ENCODE measurements at places on chromosomes 16 and 17.
A peak's percentile ranks its signal among the peaks of the same experiment; 100 is the strongest.

DNA sequence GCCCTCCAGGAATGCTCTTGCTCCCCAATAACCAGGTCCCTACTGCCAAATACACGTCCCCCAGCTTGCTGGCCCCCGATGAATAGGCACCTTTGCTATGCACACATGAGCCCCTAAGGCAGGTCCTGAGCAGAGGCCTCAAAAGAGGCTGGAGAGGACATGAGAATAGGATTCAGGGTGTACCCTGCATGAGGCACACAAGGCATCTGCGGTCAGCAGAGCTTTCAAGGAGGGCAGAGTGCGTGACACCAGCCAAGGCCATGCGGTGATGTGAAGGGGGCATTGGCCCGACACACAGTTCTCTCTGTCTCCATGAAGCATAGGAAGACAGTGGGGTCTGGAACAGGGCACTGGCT is 6.9 kb downstream of the SEZ6L2 start:
- DNase-seq, result no peak

GRCh38 chr16:85412911-85413520 is 200.1 kb upstream of the GSE1 start:
- no peak for DNase-seq

DNA sequence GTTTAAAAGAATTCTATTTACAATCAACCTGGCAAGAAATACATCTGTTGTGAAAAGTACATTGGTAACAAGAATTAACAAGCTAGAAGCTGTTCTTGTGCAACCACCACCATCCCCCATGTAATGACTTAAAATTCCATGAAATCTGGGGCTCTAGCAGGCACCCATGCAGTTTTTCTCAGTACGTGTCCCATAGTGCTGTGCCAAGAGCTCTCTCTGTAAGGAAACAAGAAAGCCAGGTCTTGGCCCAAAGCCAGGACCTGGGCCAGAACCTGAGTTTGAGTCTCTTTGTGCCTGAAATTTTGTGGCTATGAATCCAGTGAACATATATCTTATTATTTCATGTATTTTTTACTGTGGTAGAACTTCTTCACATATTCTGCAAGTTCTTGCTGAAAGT is 46.6 kb downstream of the NUP93 start:
- DNase-seq, result no peak

GRCh38 chr17:1109606-1110540 is 69.9 kb downstream of the ABR start:
- peak; percentile 33 for DNase-seq

- DNase-seq, result no peak
These were observed 13.7 kb upstream of the PEMT start for GRCh38 chr17:17605083-17605728.

GRCh38 chr16:82004601-82005000 is 6.7 kb downstream of the SDR42E1 start:
- no peak for DNase-seq

GRCh38 chr16:28604186-28604565 is 5.7 kb downstream of the SULT1A1 start:
- no peak for DNase-seq

- no peak for DNase-seq
These were observed 144.8 kb downstream of the CDH8 start for GRCh38 chr16:61891460-61891859.

DNA sequence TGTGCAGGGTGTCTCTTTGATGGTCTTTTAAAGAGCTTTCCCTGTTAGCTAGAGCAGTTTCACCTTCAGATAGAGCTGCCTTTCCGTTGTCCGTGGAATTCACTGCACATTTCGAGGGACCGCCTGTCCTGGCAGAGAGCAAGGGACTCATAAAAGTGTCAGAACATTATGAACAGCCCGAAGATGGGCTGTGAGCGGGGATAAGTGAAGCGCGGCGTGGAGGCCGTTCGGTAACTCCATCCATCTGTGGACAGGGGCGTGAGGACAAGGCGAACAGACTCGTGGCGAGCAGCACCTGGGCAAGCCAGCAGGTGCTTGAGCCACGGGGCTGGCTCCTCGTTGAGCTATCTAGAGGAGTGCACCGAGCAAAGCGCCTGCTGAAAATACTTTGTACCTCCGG is 371.2 kb downstream of the MAF start:
- DNase-seq, result no peak

- DNase-seq, result no peak
These were observed 11.7 kb upstream of the ST6GALNAC2 start for GRCh38 chr17:76597156-76598003.

DNA sequence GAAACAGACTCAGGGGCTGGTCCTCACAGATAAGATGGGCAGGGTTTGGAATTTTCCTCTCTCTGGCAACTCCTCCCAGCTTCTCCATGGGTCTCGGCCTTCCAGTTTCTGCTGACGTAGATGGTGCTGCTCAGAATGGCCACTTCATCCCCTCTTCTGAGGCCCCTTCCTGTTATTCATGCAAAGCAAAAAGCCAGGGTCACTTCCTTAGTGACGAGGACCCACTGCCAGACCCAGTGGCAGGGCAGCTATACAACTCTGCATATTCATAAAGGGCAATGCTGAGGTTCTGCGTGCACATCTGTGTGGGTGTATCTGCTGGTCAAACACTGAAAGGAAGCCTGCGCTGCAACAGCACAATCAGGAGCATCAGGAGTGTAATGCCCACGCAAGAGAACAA is 108.8 kb downstream of the WSCD1 start:
- DNase-seq, result no peak

- DNase-seq, result no peak
These were observed 20.1 kb downstream of the ORC6 start for GRCh38 chr16:46709469-46710005.

- peak; percentile 87 for DNase-seq
These were observed at the start of gene COASY for GRCh38 chr17:42561897-42562387. Gene COASY, plus strand, starts transcription at chr17:42562148. Its CDS starts 475 bp downstream, at chr17:42562623.

- DNase-seq, result no peak
These were observed 37.9 kb upstream of the ABCA9 start for GRCh38 chr17:69098625-69099024.

- DNase-seq, result no peak
These were observed 24.0 kb upstream of the CACNG1 start for GRCh38 chr17:67020293-67020766.

DNA sequence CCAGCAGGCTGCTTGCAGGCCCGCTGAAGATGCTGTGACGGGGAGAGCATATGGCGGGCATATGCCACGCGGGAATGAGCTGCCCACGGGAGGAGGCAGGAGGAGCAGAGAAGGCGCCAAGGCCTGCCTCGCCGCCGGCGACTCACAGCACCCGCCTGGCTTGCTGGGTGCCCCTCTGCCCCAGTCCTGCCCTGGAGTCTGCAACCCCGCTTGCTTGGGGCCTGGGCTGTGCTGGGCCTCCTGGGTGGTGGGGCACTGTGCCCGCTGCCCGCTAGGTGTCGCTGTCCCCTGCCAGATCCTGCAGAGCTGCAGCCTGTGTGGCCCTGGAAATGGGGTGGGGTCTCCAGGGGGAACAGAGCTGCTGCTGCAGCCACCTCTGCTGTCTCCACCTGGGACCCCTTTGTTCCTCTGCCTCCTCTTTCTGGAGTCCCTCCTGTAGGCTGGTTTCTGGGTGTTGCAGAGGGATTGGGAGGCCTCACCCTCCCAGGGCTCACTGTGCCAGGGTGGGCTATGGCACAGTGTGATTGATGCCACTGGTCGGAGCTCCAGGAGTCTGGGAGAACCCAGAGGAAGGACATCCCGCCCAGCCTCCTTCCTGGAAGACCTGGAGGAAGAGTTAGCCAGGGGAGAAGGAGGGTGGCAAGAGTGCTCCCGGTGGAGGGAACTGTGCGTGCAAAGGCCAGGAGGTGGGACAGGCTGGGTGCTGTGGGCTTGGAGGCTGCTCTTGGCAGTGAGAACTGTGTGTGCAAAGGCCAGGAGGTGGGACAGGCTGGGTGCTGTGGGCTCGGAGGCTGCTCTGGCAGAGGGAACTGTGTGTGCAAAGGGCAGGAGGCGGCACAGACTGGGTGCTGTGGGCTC is 141.0 kb upstream of the CIBAR2 start:
- DNase-seq, result peak; percentile 49

- DNase-seq, result no peak
These were observed 1280.3 kb downstream of the CDH8 start for GRCh38 chr16:60755907-60756306.

GRCh38 chr16:23061669-23062068 is 87.6 kb downstream of the USP31 start:
- DNase-seq, result no peak

- DNase-seq, result no peak
These were observed 2.3 kb downstream of the CSF3 start for GRCh38 chr17:40017422-40018080.

GRCh38 chr16:49800876-49801275 is 55.0 kb downstream of the ZNF423 start:
- no peak for DNase-seq

- DNase-seq, result no peak
These were observed at the start of gene TMEM100 for GRCh38 chr17:55722742-55723487. Gene TMEM100, minus strand, starts transcription at chr17:55722864. Its CDS starts 1,794 bp downstream, at chr17:55721070.

- DNase-seq, result no peak
These were observed 17.7 kb downstream of the BCL7C start for GRCh38 chr16:30875871-30876801.

- DNase-seq, result peak; percentile 44
These were observed 8.6 kb upstream of the ABCC3 start for GRCh38 chr17:50626037-50626574.

GRCh38 chr17:73401911-73402310 is 90.1 kb upstream of the CDC42EP4 start:
- no peak for DNase-seq

GRCh38 chr16:25838724-25839186 is 147.0 kb downstream of the HS3ST4 start:
- no peak for DNase-seq

GRCh38 chr17:2253768-2254406 is 49.7 kb downstream of the SMG6 start:
- no peak for DNase-seq

DNA sequence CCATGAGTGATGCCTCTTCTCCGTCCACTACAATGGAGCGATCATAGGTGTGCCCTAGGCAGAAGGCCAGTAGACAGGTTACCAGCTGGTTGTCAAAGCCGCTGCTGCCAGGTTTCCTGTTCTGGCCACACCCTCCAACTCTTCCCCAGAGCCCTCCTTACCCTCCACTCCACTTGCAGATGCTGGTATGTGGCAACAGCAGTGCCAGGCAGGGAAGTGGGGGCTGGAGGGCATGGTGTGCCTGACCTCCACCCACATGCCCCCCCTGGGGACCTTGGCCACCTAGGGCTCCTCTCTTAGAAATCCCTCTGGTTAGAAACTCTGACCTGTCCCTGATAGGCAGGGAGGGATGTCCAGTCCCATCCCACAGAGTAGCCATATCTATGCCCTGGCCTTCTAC is 1.5 kb downstream of the RRAD start:
- no peak for DNase-seq

- DNase-seq, result no peak
These were observed 2.3 kb downstream of the MRC2 start for GRCh38 chr17:62629556-62630364.

DNA sequence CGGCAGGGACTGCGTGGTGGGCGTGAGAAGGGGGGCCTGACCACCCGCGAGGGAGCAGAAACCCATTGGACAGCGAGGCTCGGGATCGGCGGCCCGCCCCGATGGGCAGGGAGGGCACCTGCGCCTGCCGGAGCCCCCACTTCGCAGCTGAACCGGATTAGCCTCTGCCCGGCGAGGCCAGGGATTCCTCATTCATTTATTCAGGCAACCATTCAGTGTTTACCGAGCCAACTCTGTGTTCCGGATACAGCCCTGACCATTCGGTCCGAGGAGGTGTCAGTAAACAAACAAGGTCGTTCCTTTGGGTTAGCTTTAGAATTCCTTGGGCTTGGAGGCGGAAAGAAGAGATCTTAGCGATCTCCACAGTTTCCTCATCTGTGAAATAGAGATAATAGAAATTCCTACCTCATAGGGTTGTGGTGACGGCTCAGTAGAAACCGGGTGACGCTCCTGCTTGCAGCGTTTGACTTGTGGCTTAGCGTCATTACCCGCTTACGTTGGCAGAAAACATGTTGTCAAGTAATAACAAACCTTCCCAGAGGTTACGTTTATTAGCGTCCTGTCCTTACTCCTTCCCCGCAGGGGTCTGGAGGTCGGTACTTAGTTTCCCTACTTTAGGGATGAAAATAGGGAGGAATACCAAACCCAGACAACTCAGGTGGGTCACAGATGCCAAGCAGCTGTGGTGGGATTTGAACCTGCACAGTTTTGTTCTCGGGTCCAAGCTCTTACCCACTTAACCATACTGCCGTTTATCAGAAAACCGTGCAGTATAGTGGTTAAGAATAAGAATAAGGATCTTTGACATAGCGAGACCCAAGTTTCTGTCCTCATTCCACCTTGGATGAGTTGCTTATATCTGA is 893 bp downstream of the POLR3E start:
- DNase-seq, result peak; percentile 39

DNA sequence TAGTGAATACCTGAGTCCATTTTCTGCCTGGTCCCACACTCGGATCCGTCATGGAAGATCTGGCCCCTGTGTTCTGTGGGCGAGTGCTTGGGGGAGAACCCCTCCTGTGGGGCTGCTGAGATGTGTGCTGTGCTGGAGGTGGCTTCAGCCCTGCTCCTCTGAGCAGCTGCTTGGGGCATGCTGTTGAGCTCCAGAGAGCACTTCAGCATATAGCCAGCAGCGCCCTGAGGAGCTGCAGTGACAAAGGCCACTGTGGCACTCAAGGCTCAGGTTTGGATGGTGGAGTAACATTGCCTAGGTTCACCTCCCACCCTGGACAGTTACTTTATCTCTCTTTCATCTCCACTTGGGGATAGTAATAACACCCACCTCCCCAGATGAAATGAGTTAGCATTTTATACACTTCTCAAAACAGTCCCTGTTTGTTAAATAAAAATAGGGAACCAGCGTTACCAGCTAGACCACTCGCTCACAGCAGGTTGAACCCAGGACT is 75.3 kb downstream of the KSR1 start:
- no peak for DNase-seq

GRCh38 chr16:77820340-77820739 is 32.0 kb downstream of the VAT1L start:
- DNase-seq, result no peak

GRCh38 chr17:17770632-17771044 is 66.1 kb downstream of the SREBF1 start:
- DNase-seq, result no peak

- DNase-seq, result no peak
These were observed 6.0 kb downstream of the ZNF213 start for GRCh38 chr16:3140603-3141427.

DNA sequence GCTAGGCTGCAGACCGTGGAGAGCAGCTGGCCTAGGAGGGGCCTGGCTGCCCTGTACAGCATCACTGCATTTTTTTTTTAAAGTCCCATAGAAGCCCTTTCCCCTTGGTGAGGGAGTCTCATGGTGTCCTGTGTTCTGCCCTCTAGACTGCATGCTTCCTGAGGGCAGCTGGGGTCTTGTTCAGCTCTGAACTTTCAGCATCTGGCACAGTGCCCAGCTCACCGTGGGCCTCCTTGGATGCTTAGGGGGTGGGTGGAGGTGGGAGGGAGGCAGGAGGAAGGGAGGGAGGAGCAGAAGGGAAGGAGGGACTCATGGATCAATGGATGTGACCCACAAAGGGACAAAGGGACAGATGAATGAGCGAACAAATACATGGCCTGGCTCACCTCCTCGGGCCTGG is 63.4 kb upstream of the TMEM97 start:
- DNase-seq, result no peak

DNA sequence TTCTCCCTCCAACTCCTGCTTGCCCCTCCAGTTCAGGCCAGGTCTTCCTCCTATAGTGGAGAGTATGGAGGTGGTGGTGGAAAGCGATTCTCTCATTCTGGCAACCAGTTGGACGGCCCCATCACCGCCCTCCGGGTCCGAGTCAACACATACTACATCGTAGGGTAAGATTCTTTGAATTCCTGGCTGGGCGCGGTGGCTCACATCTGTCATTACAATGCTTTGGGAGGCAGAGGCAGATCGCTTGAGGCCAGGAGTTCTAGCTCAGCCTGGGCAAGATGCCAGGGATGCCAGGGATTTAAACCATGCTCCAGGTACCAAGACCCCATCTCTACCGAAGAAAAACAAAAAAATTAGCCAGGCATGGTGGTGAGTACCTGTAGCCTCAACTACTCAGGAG is 1.4 kb downstream of the ZG16 start:
- no peak for DNase-seq
